Stimulated activated CD4-positive, alpha-beta T cell treated with anti-CD3 and anti-CD28 coated beads, Interleukin-12 subunit alpha, Interleukin-12 subunit beta, amount 100 ng/mL, for 4 hours (primary cell): ENCODE measurements at places on chromosomes 12 and 14.

DNA sequence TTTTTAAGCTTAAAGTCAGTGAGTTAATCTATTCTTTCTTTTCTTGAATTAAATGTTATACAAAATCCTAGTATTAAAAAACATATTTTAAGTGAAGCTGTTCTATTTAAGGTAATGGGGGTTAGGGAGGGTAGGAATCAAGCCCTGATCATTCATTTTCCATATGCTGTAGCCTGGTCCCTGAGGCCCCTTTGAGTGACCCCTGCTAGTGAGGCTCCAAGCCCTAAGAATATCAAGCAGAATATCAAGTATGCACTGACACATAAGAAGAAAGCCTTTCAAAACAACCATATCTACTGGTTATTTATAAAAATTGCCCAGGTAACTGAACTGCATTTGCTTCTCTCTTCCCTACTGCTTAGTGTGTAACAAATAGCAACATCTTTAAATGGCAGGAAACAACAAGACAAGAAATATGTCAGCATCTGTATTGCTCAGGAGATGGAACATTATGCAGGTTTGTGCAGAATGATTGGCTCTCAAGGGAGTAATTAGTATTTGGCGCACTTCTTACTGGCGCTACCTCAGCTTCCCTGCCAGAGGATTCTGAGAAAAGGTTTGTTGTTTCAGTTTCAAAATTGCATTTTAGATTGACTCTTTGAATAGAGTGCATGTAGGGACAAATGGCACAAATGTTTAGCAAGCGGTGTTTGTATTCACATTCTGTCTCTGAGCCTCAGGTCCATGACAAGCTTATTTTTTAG lies 223.0 kb downstream of the DUSP6 start:
- DNase-seq, result no peak

- no peak for DNase-seq
These were observed 18.1 kb upstream of the PHLDA1 start for GRCh38 chr12:76049575-76050251.

DNA sequence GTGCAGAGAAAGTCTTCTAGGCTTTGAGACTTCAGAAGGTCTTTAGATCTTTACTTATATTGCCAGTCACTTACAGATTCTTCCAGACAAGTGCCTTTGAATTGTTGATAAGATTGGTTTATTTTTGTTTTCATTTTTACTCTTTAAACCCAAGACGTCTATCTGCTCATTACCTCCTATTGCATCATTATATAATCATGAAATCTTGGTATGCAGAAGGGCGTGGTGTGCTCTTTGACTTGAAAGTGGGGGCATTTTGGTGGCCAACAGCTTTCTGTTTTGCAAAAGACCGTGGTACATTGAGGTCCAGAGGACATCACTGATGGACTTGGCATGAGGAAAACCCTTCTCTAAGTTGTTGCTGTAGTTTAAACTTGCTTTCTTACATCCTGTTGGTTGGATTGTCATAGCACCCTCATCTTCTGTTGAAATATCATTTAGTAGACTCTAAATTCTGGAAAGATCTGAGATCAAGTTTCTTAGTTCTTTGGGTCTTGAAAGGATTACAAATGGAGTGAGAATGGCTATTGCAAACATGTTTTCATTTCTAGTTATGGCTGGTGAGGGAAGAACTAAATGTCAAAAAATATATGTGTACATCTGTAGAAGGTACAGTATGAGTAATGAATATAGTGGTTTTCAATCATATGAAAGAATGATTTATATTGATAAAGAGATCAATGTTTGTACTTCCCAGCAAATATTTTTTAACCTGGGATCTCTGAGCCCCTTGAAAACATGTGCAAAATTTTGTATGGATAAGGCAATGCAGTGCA lies 441.8 kb downstream of the NRXN3 start:
- no peak for DNase-seq

GRCh38 chr14:68607081-68607866 lies 185.6 kb downstream of the ZFP36L1 start:
- DNase-seq, result no peak

- DNase-seq, result no peak
These were observed 7.6 kb upstream of the BMP4 start for GRCh38 chr14:53964249-53964648.

DNA sequence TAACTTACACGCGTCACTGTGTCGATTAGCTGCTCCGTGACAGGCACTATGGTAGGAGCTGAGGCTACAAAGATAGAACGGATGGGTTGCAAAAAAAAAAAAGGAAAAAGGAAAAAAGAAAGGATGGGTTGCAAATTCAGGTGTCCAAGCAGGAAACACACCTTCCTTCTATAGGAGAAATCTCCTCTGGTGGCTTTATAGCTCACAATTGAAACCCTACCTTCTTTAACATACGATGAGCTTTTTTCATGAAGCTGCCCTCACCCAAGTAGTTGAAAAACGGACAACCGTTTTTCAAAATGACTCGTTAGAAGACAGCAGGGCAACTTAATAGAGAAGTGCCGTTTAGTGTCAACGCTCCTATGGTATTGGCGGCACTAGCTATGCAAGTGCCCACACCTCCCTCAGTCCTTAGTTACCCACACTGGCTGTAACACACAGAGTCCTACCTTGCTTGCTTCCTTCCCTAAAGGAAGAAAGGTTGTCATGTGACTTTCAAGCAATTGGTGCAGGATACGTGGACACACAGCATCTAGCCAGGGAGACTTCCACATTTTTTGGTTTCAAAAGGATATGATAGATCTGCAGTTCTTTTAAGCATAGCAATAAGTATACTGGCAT lies 682 bp upstream of the TRIP11 start:
- DNase-seq, result no peak

GRCh38 chr12:44873898-44874297 lies 2.2 kb downstream of the NELL2 start:
- no peak for DNase-seq

DNA sequence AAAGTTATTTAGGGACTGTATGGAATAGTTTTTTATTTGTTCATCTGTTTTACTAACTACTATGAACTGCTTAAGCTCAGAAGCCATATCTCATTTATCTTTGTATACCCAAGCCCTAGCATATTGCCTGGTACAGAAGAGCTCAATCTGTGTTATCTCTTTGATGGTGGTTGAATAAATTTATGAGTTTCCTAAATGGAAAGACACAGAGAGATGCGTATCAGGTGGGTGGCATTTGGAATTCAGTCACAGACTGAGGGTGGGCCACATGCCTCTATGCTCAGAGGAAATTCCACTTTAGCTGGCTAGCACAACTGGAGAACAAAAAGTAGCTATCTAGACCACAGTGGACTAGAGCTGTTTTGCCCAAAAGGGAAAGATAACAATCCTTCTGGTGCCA lies 145.5 kb downstream of the SLC6A15 start:
- DNase-seq, result no peak

- DNase-seq, result no peak
These were observed 21.4 kb downstream of the B4GALNT3 start for GRCh38 chr12:480831-481816.

DNA sequence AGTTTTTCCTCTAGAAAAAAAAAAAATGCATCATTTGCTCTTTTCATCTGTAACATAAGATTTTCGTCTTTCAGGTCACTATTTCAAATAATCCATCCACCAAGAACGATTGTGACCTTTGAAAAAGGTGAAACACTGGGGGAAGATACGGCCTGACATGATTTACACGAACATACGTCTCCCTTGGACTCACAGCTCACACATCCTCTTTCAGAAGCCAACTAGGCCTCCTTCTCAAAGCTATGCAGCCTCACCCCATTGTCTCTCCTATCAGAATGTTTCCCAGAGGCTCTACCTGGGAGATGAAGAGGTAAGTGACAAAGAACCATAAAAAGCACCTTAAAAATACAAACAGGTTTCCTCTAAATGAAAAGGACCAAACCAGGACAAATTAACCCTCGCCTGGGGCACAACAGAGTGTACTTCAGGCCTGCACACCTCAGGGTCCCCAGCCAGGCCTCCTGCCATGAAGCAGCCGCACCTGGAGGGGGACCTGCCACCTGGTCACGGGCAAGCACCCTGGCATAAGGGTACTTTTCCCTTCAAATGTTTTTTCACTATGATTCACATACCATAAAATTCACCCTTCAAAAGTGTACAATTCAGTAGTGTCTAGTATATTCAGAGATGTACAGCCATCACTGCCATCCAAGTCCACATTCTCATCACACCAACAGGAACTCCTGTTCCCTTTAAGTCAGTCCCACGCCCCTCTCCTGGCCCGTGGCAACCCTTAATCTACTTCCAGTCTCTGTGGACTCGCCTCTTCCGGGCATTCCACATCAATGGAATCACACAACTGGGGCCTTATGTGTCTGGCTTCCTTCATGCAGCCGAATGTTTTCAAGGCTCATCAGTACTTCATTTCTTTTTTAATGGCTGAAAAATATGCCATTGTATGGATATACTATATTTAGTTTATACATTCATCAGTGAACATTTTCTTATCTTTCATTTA lies 5.4 kb downstream of the SLC15A4 start:
- DNase-seq, result no peak

- no peak for DNase-seq
These were observed 75.3 kb upstream of the TMPO start for GRCh38 chr12:98439981-98440581.

DNA sequence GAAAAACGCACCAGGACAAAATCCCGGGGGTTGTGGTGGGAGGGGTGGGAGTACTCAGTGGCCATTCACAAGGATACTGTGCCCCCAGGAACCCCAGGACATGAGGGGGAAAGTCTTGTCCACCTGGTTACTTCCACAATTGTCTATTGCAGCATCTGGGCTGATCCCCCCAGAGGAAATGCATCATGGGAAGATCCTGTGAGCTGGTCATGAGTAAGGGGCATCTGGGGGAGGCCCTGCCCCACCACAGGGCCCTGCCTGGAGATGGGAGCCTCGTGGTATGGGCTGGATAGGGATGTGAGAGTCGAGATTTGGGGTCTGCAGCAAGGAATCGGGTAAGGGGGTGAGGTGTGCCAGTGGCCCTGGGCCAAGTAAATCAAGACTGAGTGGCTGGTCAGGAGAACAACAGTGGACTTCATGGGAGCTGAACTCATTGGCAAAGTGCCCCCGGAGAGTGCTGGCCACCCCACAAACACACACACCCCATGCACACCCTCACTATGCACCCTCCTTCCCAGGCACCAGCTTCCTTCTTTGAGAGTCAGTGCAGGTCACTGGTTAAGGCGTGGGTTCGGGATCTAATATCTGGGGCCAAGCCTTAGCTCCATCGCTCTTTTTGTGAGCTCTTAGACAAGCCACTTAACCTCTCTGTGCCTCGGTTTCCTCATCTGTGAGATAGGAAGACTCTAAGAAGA lies 3.0 kb upstream of the SERPINA1 start:
- DNase-seq, result no peak

DNA sequence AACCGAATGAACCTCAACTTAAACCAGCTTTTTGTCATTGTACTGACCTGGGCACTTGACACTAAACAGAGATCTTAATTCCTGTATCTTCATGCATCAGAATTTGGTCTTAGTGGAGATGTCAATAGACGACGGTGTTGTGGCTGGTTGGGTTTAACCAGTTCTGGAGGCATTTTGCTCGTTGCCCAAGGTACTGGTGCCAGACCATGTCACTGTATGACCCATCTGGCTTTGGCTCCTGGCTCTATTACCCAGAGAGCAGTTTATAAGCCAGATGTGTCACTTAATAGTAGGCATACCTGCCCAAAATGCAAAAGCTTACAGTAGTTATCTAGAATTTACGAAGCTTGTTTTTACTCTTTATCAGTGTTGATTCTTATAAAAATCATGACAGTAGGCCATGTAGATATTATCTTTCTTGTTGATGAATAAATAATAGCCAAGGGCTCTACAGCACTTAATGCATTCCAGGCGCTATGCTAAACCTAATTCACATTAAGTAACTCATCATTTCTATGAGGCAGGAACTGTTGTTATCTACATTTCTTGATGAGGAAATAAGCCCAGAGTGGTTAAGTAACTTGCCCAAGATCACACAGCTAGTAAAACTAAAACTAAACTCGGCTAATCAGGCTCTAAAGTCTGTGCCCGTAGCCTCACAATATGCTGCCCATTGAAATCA lies 179.7 kb upstream of the HIF1A start:
- DNase-seq, result no peak

GRCh38 chr14:64931123-64931522 lies 11.4 kb downstream of the GPX2 start:
- DNase-seq, result no peak

DNA sequence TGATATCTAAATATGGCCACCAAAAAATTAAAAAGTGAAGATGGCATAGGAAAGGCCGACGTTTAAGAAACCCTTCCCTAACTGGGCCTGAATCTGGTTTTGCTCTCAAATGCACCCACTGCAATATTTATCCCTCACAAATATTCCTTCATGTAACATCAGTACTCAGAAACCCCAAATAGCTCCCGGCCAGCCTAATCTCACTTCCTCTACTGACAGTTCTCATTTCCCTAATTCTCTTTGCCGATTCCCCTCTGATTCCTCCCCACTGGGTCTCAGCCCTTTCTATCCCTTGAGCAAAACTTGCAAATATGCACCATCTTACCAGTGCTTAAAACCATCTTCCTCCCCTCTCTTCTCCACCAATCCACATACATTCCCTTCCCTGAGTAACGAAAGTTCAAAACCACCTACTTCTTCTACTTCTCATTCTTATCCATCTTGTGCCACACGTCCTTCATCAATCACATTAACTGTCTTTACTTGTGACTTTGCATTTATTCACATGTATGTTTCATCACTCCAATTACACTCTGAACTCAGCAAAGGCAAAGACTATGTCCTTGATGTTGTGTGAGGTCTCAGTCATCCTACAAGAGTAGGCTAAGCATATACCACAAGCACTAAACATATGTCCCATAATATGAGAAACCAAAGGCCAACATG lies 23.1 kb downstream of the KCNK10 start:
- DNase-seq, result no peak

GRCh38 chr14:68384881-68385280 lies 408.0 kb downstream of the ZFP36L1 start:
- DNase-seq, result no peak

- peak; percentile 62 for DNase-seq
These were observed 1.8 kb downstream of the CKB start for GRCh38 chr14:103520657-103521437.

DNA sequence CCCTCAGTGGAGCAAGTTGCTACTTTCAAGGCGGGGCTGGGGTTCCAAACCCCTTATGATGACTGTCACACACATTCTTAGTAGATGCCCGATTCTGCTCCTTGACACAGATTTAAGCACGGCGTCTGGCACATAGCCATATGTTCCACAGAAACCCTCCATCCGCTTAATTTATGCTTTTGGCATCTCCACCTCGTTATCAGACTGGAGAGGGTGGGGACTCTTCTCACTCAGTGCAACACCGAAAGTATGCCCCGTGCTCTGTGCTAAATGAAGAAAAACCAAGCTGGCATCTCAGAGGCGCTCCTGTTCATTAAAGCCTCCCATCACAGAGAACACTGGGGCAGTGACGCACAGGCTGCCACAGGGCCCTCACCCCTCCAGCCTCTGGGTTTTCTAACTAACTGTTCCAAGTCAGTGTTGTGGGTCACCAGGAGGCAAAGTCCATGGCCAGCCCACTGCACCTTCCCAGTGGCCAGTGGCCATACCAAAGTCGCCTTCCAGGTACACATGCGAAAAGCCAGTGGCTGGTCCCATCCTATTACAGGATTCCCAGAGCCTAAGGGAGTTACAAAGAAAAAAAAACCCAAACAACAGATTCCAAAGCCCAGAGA lies 27.3 kb downstream of the CCDC88C start:
- no peak for DNase-seq

- DNase-seq, result no peak
These were observed 431.8 kb downstream of the SLC6A15 start for GRCh38 chr12:84480803-84481202.
